CD8-positive, alpha-beta memory T cell (primary cell): ENCODE measurements at places on chromosomes 6 and 20. TPM values are rescaled to one million over a fixed set of nuclear protein-coding genes. Genes with fewer than 3 reads are reported as not detected.

The CGA gene
- total RNA-seq, result not detected

GRCh38 chr6:21749754-21750153, 156.2 kb downstream of the SOX4 start:
- no peaks in the 10 kb centered on the region for H3K27me3 ChIP-seq
- H3K4me1 ChIP-seq, result no peaks in the 10 kb centered on the region
- no peaks in the 10 kb centered on the region for H3K36me3 ChIP-seq
- no peak overlapping the region for H3K4me3 ChIP-seq

The PXDC1 gene
- total RNA-seq, result 0.24 TPM

- no peak for DNase-seq
- H3K27me3 ChIP-seq, result no peaks in the 10 kb centered on the region
- H3K27ac ChIP-seq, result no peak overlapping the region
- H3K4me1 ChIP-seq, result no peaks in the 10 kb centered on the region
- no peaks in the 10 kb centered on the region for H3K36me3 ChIP-seq
Measured at GRCh38 chr6:21046276-21046675, 512.0 kb downstream of the CDKAL1 start.

The NPBWR2 gene
- not detected for total RNA-seq

The KHDRBS2 gene
- total RNA-seq, result not detected

The IRF4 gene
- total RNA-seq, result 700 TPM

The WFDC2 gene
- 0.55 TPM for total RNA-seq

DNA sequence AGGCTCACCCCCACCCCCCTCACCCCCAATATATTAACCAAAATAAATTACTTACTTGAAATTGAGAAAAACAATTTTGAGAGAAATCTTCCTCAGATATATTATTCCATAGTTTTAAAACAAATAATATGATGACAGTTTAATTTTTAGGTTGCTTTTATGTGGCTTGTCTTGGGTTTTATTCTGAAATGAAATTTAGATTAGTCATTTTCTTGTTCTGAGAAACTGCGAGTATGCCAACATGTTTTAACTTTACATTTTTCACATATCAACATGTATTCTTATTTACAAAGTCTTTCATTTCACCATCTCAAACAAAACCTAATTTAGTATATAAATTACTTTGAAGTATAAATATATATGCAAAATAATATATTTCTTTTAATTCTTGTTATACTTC, 11.1 kb downstream of the REV3L start:
- no peaks in the 10 kb centered on the region for H3K27me3 ChIP-seq
- H3K36me3 ChIP-seq, result no peaks in the 10 kb centered on the region
- H3K4me3 ChIP-seq, result no peak overlapping the region
- no peak for DNase-seq
- H3K4me1 ChIP-seq, result no peaks in the 10 kb centered on the region
- no peak overlapping the region for H3K27ac ChIP-seq

The HTR1E gene
- not detected for total RNA-seq

GRCh38 chr6:22647719-22648118, 78.4 kb downstream of the HDGFL1 start:
- H3K4me1 ChIP-seq, result no peaks in the 10 kb centered on the region
- DNase-seq, result no peak
- no peak overlapping the region for H3K4me3 ChIP-seq
- H3K27me3 ChIP-seq, result no peaks in the 10 kb centered on the region
- H3K36me3 ChIP-seq, result no peaks in the 10 kb centered on the region

GRCh38 chr6:50120300-50120699, 70.6 kb upstream of the DEFB112 start:
- H3K36me3 ChIP-seq, result no peaks in the 10 kb centered on the region
- DNase-seq, result no peak
- no peak overlapping the region for H3K4me3 ChIP-seq

The FOXF2 gene
- total RNA-seq, result not detected

The SLC18B1 gene
- total RNA-seq, result 7.3 TPM

DNA sequence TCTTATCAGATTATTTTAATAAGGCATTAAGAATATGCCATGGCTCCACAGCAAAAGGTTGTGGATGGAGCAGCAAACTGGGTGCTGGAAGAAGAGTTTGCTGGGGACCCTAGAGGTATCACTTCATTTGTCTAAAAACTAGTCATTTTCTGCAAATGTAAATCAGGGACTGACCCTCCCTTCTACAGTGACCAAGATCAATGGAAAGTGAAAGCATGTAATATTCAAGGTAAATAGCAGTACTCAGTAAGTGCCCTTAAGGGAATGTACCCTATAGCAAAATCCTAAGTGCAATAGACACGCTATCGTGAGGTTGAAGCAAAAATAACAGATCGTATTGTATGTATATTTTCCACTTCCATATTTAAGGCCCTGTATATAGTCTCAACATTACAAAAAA, 38.7 kb downstream of the TRDN start:
- no peak overlapping the region for H3K4me3 ChIP-seq
- H3K4me1 ChIP-seq, result no peaks in the 10 kb centered on the region
- H3K27ac ChIP-seq, result no peak overlapping the region
- no peak for DNase-seq

- DNase-seq, result no peak
- peak overlapping the region; percentile 24 for H3K27ac ChIP-seq
- no peaks in the 10 kb centered on the region for H3K27me3 ChIP-seq
- no peaks in the 10 kb centered on the region for H3K4me1 ChIP-seq
- no peak overlapping the region for H3K4me3 ChIP-seq
- no peaks in the 10 kb centered on the region for H3K36me3 ChIP-seq
Measured at GRCh38 chr20:23161968-23162696, 76.0 kb upstream of the CD93 start.

- H3K36me3 ChIP-seq, result no peaks in the 10 kb centered on the region
- DNase-seq, result no peak
- H3K4me1 ChIP-seq, result no peaks in the 10 kb centered on the region
- no peaks in the 10 kb centered on the region for H3K27me3 ChIP-seq
Measured at GRCh38 chr6:113921299-113921904, 49.5 kb downstream of the HDAC2 start.

GRCh38 chr6:118748311-118749062, 97.1 kb upstream of the CEP85L start:
- no peak for DNase-seq
- no peaks in the 10 kb centered on the region for H3K27me3 ChIP-seq
- H3K4me1 ChIP-seq, result peaks cover 10% of the 10 kb centered on the region

GRCh38 chr20:32526541-32526940, 58.6 kb downstream of the NOL4L start:
- no peak for DNase-seq
- H3K27ac ChIP-seq, result no peak overlapping the region
- peak overlapping the region; percentile 32 for H3K4me3 ChIP-seq
- H3K36me3 ChIP-seq, result no peaks in the 10 kb centered on the region

DNA sequence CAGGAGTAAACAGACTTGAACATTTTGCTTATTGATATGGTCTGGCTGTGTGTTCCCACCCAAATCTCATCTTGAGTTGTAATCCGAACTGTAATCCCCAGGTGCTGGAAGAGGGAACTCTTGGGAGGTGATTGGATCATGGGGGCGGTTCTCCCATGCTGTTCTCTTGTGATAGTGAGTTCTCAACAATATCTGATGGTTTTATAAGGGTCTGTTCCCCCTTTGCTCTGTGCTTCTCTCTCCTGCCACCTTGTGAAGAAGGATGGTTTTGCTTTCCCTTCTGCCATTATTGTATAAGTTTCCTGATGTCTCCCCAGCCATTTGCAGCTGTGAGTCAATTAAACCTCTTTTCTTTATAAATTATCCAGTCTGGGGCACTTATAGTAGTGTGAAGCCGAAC, 40.0 kb downstream of the MYLIP start:
- H3K36me3 ChIP-seq, result no peaks in the 10 kb centered on the region
- H3K27ac ChIP-seq, result no peak overlapping the region
- peaks cover 11% of the 10 kb centered on the region for H3K4me1 ChIP-seq
- no peak overlapping the region for H3K4me3 ChIP-seq

- no peaks in the 10 kb centered on the region for H3K36me3 ChIP-seq
- H3K4me1 ChIP-seq, result no peaks in the 10 kb centered on the region
- no peak overlapping the region for H3K27ac ChIP-seq
Measured at GRCh38 chr20:62332989-62333819, 30.4 kb downstream of the ADRM1 start.

The CNBD2 gene
- 5.4 TPM for total RNA-seq

The GRM4 gene
- total RNA-seq, result not detected
